ENCODE measurements at places on chromosomes 3 and 15.

- DNase-seq: no peak
Measured at GRCh38 chr3:9732740-9733115, 1.2 kb downstream of the BRPF1 start.

DNA sequence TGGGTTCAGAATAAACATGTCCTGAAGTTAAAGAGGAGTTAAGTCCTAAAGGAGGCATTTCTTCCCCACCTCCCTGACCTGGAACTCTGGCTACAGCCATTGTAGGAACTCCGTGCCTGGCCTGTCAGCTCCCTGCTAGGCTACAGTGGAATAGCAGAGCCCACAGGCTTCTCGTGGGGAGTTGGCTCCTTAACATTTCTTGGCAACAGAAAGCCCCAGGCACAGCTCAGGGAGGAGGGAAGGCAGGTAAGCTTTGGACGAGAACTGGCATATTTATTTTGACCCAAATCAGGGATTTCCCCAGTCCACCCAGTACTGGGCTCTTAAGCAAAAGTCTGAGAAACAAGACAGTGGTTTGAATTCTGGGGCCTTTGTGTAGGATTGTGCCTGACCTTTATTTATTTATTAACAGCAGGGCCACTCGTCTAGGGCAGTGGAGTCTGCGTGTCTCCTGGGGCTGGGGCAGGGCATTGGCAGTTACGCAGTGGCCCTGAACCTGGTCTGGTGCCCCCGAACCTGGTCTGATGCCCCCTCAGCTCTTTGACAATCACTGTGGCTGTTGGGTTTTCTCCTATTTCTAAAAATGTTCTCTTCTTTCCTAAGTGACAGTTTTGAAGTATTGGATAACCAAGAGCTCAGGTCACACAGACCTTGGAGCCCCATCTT is 7.9 kb upstream of the ISG20 start:
- DNase-seq: no peak

DNA sequence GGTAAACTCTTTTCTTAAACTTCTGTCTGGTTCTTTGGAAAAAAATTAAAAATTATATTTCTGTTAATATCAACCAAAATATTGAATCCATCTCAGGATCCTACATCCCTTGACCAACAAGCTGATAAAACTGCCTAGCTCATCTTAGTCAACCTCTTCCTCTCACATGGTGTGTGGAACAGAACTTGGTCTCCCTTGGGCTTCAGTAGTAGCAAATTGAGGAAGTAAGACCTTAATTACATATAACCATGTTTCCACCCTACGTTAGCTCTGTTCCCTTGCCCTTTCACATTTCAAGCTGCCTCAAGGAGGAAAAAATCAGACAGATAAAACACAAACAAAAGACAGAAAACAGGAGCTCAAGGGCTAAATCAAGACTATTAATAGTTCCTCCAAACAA is 116.4 kb downstream of the GREM1 start:
- no peak for DNase-seq

- peak; percentile 45 for DNase-seq
Measured at GRCh38 chr3:140736863-140737460, 59.1 kb downstream of the TRIM42 start.

- peak; percentile 47 for DNase-seq
Measured at GRCh38 chr3:33277193-33277882, at the start of gene FBXL2. Gene FBXL2, plus strand, starts transcription at chr3:33277442. Its CDS starts 71 bp downstream, at chr3:33277513.

DNA sequence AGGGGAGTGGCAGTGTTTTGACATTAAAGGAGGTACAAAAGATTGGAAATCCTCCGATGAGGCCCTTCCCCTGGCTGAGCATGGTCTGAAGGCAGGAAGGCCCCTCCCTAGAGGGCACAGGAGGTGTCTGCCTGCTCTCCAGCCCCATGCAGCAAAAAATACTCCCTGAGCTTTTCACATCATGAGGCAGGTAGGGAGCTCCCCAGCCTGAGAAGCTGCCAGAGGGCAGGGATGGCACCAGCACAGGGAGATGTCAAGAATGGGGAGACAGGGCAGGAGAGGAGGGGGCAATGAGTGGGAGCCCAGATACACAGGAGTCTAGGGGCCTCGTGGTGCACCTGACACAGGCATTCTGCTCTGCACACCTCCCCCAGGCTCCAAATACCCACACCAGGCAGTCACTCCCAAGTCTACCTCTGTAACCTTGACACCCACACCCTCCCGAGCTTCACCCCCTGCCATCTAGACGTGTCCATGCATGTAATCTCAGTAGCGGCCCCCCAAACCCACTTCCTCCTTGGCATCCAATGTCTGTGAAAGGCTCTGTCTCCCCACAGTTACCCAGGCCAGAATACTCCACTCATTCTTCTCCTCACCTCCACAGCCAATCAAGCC is 22.9 kb downstream of the GRAMD2A start:
- DNase-seq: no peak

- DNase-seq: no peak
Measured at GRCh38 chr3:69762768-69763229, 23.5 kb downstream of the MITF start.

DNA sequence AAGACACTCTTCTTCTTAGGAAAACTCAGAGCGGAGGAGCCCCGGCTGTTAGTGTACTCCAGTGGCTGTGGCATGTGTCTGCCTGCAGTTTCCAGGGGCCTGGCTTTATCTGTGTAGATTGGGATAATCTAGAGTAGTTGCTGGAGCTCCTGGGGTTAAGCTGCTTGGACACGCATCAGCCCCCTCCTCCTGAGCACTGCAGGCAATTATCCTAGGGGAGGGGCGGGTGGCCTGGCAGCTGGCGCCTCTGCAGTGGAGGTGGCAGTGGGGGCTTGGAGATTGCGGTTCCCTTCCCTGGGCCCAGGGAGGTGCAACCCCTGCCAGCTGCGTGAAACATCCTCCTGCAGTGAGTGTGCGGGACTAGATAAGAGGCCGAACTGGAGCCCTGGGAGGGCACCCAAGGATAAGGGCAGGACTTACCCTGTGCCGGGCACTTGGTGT is 68.2 kb downstream of the EFCAB12 start:
- no peak for DNase-seq

Data from NCI-H446 treated with DMSO at 0.1 percent for 48 hours (cell line).